ENCODE measurements at places on chromosomes 5 and 9.

DNA sequence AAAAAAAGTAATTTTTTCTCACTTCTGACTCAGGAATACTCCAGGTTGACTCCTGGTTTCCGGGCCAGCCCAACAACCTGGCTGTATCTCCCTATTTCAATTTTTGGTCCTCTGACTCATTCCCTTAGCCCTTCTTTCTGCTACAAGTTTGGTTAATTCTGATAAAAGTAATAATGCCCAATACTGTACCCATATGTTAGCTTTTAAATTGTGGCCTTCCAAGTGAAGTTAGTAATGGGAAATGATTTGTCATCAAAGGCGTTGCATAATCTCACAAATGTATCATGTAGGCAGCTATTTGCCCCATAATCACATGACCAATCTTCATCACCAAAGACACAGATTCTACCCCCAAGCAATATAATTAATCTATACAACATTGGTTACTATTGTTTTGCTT is 31.1 kb upstream of the BNC2 start:
- no peak for DNase-seq

- peak; percentile 61 for DNase-seq
Measured at GRCh38 chr5:176596689-176597416, 13.1 kb downstream of the GPRIN1 start.

DNA sequence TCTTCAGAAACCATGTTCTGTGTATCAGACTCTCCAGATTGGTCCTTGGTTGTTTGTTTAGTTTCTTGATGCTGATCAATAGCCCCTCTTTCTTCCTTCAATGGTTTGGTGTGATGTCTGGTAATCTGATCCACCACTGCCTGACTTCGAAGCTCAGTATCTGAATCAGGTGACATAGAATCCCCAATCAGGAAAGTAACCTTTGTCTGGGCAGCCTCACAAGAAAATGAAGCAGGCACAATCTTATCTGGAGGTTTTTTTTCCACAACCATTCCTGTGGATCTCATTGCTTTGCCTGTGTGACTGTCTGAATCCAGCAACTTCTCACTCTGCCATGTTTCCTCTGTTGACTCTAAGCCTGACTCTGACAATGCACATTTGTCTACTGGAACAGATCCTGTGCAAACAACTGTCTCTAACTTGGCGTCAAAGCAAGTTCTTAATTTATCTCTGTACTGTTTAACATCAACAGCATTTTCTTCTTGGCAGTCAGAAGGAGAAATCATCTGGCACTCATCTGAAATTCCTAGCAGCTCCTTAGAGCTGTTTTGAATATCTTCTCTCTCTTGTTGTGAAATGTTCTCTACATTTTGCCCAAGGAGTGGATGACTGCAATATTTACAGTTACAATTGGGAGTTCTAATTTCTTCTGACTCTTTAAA is 37.1 kb upstream of the RAPGEF6 start:
- DNase-seq = no peak

- no peak for DNase-seq
Measured at GRCh38 chr9:14710804-14711203, 11.7 kb downstream of the CER1 start.

DNA sequence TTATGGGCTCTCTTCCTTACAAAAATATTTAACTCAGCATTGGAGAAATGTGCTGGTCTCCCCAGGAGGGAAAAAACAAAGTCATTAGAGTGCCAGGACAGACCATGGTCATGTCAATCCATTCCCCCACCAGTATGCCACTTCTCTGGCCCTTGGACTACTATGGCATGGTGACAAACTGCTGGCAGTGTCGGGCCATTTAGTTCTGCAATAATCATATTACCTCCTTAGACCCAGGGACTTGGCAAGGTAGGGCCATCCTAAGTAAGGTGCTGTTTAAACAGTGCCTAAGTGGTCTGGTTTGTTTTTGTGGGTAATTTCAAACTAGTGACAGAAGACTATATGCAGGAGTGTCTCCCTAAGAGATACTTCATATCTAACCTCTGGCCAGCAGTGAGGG is 177.8 kb upstream of the STK32A start:
- no peak for DNase-seq

DNA sequence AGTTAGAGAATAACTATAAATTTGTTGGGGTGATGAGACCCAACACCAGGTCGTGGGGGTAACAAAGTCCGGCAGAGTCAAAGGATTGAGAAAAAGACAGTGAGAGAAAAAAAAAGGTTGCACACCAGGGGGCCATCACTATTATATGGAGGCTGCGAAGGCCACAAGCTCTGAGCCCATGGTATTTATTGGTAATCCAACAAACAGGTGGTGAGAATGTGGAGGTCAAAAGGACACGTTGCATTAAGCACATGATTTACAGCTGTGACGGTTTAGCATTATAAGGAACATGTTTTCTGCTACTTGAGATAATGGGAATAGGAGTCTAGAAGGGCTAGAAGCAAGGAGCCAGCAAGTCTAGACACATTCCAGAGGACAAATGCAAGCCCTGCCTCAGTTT is 2202.2 kb upstream of the C9orf72 start:
- no peak for DNase-seq

DNA sequence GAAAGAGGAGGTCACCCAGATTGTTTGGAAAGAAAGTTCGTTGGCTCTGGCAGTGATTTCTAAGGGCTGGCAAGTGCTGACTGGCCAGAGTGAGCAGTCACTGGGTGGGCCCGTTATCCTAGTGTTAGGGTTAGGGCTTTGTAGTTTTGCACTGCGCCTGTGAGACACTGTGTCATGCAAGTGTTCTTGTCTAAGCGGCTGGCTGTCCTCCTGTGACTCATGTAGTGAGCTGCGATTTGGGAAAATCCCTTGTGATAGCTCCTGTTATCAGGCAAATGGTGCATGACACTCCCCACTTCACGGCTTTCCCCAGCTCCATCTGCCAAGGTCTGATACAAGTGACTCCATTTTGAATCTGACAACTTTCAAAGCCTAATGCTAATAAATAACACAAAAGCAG is 526.0 kb upstream of the ADAMTS16 start:
- no peak for DNase-seq

DNA sequence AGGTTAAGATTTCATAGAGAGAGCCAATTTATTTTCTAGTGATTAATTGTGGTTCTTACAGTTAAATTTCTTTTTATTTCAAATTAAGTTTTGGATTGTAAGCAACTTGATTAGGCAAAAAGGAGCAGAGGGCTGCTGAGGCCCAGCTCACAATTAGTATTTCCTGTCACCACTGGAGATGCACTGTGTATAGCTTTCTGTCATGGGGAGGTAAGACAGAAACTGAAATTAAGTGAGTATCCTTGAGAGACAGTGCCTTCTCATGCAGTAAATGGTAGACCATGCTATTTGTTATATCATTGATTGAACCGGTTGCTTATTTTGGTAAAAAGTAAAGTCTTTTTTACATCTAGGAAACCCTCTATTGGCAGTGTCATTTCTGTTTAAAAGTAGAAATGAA is 190.7 kb downstream of the CCDC171 start:
- DNase-seq = no peak

DNA sequence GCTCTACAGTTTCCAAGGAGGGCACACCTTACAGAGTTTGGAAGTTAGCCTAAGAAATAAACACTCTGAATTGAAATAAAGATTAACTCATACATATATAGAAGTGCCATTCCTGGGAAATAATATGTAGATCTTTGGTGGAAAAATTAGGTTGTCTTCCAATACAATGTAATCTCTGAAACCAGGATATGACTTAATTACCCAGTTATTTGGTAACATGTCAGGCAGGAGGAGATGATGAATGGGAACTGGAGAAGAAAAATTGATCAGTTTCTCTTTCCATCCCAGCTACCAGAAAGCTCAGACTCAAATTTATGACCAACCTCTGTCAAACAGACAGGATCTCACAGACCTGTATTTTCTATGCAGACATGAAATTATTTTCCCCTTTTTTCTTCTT is 215.2 kb upstream of the SNX2 start:
- DNase-seq = no peak
